ENCODE measurements at places on chromosomes 2 and 18. TPM values are rescaled to one million over a fixed set of nuclear protein-coding genes. Genes with fewer than 3 reads are reported as not detected.

GRCh38 chr18:26421931-26422330 is 126.4 kb downstream of the KCTD1 start:
- DNase-seq, result no peak

GRCh38 chr2:9806656-9807055 is 36.6 kb upstream of the TAF1B start:
- no peak for DNase-seq

Gene GREB1L
- total RNA-seq, result 0.79 TPM

Gene VWC2L
- total RNA-seq, result 0.09 TPM

All from kidney (tissue), 22 donors.